HCT116 (cell line): ENCODE measurements at places on chromosomes 6 and 20.
A peak's percentile ranks its signal among the peaks of the same experiment; 100 is the strongest.

GRCh38 chr6:16909658-16910360, 148.5 kb upstream of the ATXN1 start:
- no peak for DNase-seq

GRCh38 chr6:143026696-143027449, 33.8 kb upstream of the AIG1 start:
- peak; percentile 7 for DNase-seq

GRCh38 chr6:152184573-152184916, 377.1 kb downstream of the ESR1 start:
- DNase-seq, result no peak

DNA sequence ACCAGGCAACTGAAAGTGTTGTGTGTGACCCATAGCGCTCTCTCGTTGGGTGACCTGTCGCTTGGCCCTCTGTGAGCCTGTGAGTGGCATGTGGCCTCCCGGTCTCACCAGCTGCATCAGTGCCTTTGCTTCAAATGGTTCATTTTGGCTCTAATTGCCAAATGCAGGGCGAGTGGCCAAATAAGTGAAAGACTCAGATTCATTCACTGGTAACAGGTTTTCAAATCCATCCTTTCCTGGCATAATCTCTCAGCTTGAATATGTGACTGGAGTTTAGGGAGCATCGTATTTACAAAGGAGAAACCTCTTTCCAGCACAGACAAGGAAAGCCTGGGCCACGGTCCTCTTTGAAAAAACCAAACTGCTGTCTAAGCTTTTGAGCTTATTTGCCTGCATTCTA, 321.6 kb upstream of the QKI start:
- DNase-seq, result no peak

DNA sequence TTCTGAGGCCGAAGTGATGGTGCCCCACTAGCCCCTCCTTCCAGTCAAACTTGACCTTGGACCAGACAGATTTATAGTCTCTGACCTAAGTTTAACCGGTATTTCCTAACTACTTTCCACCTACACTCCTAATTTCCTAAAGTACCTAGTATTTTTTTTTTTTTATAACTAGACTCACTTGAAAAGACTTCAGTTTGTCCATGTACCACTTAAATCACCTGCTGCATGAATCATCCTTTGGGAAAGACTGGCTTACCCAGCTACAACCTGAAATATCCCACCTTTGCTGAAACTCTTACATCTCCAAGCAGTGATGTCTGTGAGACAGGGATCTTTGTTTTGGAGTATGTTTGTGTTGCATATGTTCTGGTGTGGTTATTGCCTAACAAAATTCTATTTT, 71.1 kb downstream of the ZDHHC14 start:
- DNase-seq, result no peak

DNA sequence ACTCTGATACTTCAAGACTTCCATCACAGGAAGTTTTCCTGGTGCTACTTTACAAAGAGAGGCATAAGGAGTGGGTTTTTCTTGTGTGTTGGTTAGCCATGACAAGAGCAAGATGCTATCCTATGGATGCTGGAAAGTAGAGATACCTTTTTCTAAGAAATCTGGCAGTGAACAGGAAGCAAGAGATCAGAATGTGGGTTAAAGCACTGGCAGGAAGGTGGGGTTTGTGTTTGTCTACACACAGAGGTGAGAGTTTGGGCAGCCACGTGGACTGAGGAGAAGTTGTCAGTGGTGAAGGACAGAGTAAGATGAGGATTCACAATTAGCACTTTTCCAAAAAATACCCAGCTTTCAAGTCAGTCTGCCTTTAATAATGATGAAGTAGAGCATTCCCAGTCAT, 17.9 kb downstream of the SLC2A12 start:
- no peak for DNase-seq

- no peak for DNase-seq
These were observed 15.3 kb downstream of the TJAP1 start for GRCh38 chr6:43492673-43493072.

DNA sequence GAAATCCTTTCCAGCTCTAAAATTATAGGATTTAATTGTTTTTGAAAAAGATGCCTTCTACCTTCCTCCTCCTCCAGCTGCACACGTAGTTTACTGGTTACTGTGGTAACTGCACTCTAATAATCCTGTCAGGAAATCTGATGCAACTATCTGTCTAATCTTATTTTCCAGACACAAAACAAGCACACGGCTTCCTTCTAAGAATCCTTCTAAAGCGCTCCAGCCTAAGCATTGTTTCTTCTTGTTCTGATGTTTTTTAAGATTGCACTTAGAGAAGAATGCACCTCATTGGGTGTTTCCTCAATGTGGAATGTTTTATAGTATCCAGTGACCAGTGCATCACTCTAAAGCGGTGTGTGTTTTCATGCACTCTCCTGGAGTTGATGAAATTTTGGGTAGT, 63.6 kb downstream of the CARMIL1 start:
- DNase-seq, result no peak

- DNase-seq, result no peak
These were observed 1.4 kb downstream of the SMAP1 start for GRCh38 chr6:70669133-70669532.

- no peak for DNase-seq
These were observed 75.1 kb downstream of the SYNJ2 start for GRCh38 chr6:158056804-158057203.

GRCh38 chr6:16918586-16918985, 157.3 kb upstream of the ATXN1 start:
- no peak for DNase-seq

- DNase-seq, result no peak
These were observed 24.4 kb downstream of the SERAC1 start for GRCh38 chr6:158143700-158144099.

- no peak for DNase-seq
These were observed 7.1 kb upstream of the TCP11 start for GRCh38 chr6:35148167-35148741.

DNA sequence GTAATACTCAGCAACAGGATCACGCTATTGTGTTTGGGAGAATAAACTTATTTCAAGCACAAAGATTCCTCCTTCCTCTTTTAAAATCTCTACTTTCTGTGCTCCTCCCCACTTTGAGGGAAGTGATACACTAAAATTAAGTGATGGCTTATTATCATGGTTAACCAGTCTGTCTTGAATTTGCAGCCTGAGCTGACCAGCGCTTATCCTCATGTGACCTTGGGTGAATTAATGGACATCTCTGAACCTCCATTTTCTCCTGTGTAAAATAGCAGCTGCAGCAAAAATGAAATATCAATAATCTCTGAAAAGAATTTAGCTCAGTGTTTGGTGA, 222.6 kb downstream of the BCAS1 start:
- no peak for DNase-seq

GRCh38 chr6:36596356-36596755, 2.2 kb downstream of the SRSF3 start:
- no peak for DNase-seq

- DNase-seq, result no peak
These were observed 34.2 kb upstream of the TBXT start for GRCh38 chr6:166201878-166202277.

DNA sequence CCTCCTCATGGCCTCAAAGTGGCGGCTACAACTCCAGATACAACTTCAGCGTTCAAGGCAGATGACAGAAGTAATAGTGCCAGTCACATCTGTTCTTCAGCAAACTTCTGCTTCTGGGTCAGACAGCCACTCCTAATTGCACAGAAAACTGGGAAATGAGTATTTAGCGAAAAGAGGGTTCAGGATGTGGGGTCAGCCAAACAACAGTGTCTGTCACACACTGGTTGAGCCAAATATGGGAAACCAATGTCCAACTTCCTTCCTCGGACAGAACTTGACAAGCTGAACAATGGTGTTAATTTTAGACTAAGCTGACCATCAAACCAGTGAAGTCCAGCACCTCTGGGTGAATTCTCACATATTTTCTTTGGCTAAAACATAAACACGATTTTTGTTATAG, 22.1 kb downstream of the NUDT3 start:
- DNase-seq, result no peak

- no peak for DNase-seq
These were observed 79.1 kb downstream of the TMEM242 start for GRCh38 chr6:157244175-157244574.

DNA sequence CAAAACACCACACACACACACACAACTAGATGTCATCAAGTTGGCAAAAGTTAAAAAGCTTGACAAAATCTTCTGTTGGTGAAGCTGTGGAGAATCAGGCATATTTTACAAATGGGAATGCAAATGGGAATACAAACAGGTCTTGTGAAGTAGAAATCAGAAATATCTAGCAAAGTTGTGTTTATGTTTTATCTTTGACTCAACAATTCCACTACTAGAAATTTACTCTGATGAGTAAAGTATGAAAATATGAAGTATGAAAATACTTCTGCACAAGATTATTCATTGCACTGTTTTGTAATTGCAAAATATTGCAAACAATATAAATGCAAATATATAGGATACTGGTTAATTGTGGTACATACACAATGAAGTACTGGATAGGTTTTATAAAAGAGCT, 1166.0 kb upstream of the GJE1 start:
- no peak for DNase-seq

GRCh38 chr20:40309731-40310130, 379.3 kb downstream of the MAFB start:
- DNase-seq, result no peak

DNA sequence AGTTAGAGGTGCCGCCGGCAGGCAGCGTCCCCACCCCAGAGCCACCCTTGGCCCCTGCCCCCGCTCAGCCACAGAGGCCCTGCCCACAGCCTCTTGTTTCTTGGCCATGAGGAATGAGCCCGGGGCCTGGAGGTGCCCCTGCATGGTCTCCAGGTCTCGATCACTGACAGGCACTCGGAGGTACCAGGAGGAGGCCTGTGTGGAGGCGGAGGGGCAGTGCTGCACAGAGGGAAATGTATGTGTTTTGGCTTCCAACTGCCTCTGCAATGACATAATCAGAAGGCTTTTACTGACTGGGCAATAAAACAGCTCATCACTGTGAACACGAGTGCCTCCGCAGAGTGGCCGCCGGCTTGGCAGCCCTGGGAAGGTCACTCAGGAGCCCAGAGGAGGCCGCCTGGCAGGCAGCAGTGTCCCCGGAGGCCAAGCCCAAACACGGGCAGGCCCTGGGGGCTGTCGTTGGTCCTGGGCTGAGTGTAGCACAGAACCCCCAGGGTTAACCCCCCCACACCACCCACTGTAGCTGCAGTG, 61.1 kb upstream of the GATA5 start:
- DNase-seq, result no peak

DNA sequence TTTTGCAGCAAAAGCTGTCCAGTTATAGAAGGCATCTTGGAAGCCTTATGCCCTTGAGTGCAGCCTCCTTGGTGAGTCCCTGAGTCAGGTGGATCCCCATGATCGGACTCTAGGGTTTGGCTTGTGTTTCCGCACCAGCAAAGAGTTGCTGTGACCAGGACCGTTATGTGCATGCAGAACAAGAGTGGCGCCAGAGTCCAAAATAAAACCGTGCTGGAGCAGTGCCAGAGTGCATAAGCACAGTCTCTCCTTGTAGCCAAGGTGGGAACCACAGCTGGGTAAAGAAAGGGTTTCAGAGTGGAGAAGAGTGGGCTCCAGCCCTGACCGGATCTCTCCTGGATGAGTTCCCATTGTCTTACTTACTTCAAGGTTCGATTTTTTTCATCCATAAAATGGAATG, 58.6 kb downstream of the FOXA2 start:
- no peak for DNase-seq

- no peak for DNase-seq
These were observed 49.0 kb downstream of the TMEM170B start for GRCh38 chr6:11586536-11586935.

DNA sequence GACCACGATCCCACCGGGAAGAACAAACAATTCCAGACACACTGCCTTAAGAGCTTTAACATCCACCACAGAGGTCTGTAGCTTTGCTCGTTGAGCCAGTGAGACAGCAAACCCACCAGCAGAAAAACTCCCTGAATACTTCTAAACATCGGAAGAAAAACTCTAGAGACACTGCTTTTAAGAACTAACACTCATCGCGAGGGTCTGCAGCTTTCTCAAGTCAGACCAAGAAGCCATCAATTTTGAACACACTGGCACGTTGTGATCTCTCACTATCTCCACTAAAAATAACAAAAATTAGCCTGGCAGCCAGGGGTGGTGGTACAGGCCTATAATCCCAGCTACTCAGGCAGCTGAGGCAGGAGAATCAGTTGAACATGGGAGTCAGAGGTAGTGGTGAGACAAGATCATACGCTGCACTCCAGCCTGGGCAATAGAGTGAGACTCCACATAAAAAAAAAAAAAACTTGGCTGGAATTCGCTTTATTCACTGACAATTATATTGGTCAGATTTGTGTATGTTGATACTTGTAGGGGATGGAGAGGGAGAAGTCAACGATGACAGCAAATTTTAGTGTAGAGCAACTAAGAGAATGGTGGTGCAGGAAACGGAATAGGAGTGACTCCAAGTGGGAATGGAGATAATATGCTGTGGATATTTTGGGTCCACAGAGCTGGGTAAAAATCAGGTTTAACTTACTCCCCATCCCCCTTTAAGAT, 860 bp upstream of the TMEM14C start:
- DNase-seq, result no peak

- DNase-seq, result no peak
These were observed 671 bp downstream of the BPHL start for GRCh38 chr6:3119040-3119723.

DNA sequence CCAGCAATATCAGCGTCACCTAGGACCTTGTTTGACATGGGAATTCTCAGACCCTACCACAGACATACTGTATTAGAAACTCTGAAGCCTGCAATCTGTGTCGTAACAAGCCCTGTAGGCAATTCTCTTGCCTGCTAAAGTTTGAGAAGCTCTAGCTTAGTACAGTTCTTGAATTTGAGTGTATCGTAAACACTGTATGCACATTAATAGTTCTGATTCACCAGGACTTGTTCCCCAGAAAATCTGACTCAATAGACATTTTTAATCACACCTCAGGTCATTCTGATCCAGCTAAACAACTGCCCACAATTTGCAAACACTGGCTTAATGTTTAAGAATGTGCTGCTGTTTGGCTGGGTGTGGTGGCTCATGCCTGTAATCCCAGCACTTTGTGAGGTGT, 414.3 kb downstream of the TFAP2A start:
- no peak for DNase-seq

DNA sequence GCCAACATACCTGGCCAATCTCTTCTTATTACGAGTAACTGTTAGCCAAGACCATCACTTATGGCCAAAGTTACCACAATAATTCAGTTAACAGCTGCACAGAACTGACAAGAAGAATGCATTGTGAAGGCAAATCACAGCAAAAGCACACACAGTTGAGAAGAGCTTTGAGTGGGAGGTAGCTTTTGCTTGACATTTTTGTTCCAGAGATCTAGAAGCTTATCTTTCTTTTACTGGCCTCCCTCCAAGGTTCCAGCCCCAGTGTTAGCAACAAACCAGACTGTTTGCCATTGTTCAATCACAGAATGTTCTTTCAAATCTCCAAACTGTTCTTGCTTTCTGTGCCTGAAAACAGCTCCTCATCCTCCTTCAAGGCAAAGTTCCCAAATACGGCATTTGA, 35.9 kb upstream of the IRAK1BP1 start:
- no peak for DNase-seq

- no peak for DNase-seq
These were observed 180.2 kb downstream of the TFAP2B start for GRCh38 chr6:50998905-50999304.

GRCh38 chr20:50488236-50488806, 21.9 kb upstream of the PTPN1 start:
- DNase-seq, result no peak
